ENCODE measurements at places on chromosomes 4 and X.

DNA sequence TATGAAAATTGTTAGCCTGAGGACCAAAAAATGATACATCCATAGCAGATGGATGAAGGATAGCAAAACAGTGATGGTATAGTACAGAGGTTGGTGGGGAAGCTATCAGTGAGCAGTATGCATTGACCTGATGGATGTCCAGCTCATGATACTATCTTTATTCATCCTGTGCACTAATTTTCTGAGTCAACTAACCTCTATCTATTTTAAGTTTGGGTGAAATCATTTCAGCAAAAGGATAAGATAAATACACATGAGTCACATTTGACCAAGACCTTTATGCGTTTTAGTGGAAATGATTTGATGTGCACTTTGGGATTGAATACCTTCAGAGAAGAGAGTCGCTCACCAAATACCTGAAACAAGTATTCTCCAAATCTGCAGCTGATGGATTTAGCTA, 351.0 kb upstream of the NR3C2 start:
- DNase-seq: no peak

DNA sequence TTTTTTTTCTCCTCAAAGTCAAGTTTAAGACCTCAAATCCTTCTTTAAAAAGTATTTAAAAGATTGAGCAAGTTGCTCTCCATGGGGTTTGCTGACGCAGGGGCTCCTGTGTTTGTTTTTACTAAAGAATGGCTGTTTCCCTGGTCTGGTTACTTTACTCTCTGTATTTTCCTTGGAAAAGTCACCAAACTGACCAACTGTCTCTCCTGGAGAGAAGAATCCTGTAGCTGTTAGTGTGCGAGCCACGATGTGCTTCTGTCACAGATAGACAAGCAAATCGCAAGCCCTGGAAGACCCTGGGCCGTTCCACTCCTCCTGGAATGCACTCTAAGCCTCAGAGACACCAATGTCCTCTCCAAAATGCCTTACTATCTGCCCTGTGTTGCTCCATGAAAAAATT, 212.1 kb downstream of the CHIC2 start:
- DNase-seq: no peak

- no peak for DNase-seq
Observed at GRCh38 chr4:11495291-11495690, 66.6 kb upstream of the HS3ST1 start.

- no peak for DNase-seq
Observed at GRCh38 chr4:72777436-72777835, 208.4 kb upstream of the ADAMTS3 start.

DNA sequence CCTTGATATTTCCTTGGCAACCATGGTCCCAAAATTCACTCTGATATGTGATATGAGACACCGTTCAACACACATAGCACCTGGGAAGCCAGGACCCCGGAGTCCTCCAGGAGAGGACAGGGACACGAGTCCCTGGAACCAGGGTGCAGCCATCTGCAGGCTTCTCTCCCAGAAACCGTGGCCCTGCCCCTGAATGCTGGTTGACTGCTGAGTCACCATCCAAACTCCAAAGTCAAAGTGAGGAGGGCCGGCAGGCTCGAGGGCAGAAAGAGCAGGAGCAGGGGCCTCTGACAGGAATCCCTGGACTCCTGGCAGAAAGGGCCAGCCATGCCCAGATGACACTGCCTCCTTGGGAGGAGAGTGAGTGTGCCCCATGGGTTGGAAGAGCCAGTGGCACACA, 6.9 kb upstream of the PNMA6A start:
- DNase-seq: no peak

DNA sequence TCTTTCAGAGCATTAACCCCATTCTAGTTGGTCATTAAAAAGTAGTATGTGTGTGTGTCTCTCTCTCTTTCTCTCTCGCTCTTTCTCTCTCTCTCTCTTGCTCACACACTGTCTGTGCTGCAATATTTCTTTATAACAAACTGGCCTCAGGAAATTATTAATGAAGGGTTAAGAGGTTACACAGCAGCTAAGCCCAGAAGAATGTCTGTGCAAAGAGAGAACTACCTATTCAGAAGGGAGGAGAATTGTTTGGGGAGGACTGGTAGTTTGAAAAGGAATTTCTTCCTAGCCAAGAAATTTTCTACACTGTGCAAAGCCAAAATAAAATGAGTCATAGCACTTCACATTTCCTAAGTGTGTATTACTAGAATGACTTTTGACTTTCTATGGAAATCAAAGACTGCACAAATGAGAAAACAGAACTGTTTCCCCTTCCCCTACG, 22.2 kb downstream of the PDGFC start:
- no peak for DNase-seq

DNA sequence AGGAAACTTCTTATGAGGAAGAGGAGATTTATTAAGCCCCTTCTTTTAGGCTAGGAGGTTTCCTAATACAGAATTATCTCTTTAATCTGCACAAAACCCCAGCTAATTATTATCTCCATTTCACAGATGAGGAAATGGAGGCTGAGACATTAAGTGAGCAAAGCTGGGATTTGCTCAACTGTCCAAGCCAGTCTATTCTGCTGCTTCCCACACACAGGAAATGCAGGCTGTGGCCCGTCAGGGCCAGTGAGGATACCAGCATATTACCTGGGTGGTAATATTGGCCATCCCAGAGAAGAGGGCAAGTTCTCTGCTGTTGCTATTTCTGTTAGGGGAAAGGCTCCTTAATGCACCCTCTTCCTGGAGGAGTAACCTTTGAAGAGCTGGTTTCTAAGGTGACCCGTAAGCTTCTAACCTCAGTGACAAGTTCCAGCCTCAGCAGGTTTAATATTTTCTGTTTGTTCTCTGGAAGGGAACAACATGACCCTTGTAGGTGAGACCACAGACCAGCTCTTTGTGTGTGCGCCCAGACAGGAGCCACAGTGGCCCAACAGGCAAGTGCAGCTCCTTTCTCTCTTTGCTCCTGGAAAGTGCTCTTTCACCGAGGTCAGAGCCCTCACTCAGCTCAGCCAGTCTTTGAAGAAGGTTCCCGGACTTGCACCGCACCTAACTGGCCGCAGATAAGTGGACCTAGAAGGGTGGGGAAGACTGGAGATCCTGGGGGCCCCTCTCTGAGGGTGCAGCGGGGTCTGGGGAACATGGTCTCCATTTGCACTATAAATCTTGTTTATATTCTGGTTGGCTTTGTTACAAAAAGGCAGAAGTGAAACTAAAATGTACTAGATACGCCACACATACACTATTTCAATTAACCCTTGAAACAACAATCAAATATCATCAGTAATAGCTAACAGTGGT, 35.5 kb downstream of the TBC1D9 start:
- DNase-seq: no peak

GRCh38 chrX:45422216-45422925, 221.7 kb upstream of the DIPK2B start:
- DNase-seq: no peak

GRCh38 chr4:95360906-95361695, 187.7 kb downstream of the UNC5C start:
- DNase-seq: no peak

DNA sequence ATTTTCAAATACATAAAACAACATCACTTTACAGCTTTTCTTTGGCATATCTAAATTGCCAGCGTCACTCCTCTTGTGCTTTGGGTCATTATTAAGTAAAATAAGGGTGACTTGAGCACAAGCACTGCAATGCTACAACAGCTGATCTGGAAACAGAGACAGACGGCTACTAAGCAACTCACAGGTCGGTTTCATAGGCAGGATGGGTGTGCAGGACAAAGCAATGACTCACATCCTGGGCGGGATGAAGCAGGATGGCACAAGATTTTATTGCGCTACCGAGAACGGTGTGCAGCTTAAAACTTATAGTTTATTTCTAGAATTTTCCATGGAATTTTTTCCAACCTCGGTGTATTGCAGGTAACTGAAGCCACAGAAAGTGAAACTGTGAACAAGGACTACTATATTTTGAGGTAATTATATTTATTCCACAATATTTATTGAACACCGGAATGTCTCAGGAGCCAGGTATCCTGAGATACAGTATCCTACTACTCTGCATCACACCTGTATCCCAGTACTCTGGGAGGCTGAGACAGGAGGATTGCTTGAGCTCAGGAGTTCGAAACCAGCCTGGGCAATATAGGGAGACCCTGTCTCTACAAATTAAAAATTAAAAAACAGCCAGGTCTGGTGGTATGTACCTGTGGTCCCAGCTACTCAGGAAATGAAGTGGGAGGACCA, 215.5 kb downstream of the APBB2 start:
- DNase-seq: no peak

DNA sequence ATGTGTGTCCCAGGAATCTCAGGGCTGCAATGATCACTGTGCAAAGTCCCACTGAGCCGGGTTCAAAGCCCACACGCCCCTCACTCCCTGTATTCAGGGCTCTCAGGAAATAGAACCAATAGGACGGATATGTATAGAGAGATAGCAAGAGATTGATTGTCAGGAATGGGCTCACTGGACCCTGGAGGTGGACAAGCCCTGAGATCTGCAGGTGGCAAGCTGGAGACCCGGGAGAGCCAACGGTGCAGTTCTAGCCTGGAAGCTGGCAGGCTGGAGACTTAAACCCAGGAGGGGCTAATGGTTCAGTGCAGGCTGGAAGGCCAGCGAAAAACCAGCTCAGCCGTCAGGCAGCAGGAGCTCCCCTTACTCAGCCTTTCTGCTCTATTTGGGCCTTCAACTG, 52.8 kb upstream of the ADRA2C start:
- DNase-seq: no peak

GRCh38 chr4:184310171-184310567, 92.5 kb upstream of the ENPP6 start:
- DNase-seq: no peak

DNA sequence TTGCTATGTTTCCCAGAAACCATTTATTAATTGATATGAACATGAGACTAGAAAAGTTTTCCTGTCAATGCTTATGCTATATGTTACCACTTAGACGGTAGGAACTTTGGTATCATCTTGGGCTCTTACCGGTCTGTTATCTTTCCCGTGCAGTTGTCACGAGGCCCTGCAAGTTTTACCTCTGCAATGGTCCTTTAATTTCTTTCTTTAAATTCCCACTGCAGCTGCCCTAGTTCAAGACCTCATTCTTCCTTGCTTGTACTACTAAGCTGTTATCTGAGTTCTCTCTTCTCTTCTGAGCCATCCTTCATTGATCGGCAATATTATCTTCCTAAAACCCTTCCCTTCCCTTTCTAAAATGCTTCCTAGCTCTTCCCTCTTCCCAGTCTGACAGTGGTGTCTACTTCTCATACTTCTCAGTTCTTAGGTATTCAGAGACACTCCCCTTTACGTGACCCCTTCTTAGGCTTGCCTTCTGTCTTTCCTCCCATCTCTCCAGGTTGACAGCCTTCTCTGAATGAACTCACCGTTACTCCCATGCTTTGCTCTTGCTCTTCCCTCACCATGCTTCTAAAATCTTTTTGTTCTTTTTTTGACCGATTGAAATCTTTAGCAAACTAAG, 27.5 kb downstream of the MAGEA1 start:
- no peak for DNase-seq

- DNase-seq: no peak
Observed at GRCh38 chr4:151688003-151688784, 72.6 kb downstream of the GATB start.

- DNase-seq: no peak
Observed at GRCh38 chrX:111336141-111336540, 65.9 kb upstream of the CAPN6 start.

- no peak for DNase-seq
Observed at GRCh38 chr4:94452476-94453371, 982 bp downstream of the PDLIM5 start.

DNA sequence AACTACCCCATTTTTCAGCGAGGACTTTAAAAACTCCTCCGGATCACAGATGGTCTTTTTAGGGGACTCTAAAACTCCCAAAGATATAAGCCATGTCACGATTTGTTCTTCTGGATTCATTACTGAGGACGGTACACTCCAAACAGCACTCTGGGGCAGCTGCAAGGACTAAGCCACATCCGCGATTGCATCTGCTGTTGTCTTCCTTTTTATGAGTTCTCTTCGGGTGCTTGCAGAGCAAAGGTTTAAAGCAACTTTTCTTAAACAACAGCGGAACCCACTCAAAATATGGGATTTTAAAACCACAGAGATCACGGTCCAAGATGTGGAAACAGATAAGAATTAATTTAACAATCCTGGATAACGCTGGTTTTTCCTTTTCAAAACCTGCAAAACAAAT, at the start of gene ARHGEF6:
ARHGEF6 (minus strand) TSS at position 170 of the 400 bp plus-strand sequence; CDS start at position 120, 50 bp downstream.
- DNase-seq: no peak

GRCh38 chrX:7068939-7069367, 78.6 kb upstream of the STS start:
- DNase-seq: no peak

DNA sequence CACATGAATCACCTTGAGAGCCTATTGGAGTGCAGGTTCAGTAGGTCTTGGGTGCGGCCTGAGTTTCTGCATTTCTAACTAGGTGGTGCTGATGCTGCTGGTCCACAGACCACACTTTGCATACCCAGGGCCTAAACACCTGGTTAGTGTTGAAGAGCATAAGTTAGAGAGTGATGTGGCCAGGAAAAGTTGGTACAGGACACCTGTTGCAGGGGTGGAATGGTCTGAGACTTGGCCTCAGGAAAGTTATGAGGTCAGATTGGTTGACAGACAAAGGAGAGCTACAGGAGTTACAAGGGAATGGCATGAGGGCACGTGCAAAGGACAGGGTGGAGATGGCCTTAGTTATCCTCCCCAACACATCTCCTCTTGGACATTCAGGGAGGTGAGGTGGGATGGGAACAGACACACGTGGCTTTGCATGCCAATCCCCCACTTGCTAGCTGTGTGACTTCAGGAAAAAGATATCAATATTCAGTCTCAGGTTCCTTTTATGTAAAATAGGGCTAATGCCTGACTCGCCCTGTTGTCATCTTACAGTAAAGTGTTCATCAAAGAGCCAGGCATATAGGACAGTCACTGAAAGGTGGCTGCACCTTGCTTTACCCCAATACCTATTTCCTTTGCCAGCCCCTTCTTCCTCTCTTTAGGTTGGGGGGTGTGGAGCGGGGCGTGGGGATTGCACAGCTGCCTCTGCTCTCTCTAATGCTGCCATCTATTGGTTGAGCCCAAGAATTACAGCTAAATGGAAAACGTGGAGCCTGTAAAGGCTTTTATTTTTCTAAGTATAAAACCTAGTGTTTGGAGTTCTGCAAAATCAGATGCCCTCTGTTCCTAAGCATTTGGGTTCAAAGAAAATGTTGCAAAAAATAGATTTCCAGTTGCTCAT, 47.5 kb downstream of the ATG4A start:
- DNase-seq: no peak

DNA sequence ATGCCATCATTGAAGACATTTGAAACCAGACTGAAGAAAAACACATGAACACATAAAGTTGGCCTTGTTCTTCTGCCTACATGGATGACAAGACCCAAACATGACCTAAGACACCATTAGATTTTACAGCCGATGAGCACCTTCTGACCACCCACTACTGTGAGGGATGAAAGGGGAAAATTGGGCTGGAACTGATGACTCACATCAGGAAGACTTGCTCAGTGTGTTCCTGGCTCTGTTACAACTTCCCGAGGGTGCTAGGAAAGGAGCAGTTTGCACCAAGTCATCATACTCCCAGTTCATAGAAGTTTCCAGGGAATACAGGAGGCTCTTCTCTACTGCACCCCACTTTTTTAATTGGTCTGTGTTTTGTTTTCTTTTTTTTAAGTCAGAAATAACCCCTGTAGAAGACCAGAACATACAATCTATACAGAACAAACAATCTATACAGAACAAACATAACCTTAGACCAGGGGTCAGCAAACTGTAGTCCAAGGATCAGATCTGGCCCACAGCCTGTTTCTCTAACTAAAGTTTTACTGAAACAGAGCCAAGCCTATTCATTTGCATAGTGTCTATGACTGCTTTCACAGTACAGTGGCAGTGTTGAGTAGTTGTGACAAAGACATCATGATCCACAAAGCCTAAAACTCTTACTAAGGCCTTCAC, 25.3 kb downstream of the BTC start:
- no peak for DNase-seq
